ENCODE measurements at places on chromosomes 1 and 21. TPM values are rescaled to one million over a fixed set of nuclear protein-coding genes. Genes with fewer than 3 reads are reported as not detected.

- DNase-seq, result no peak
Measured at GRCh38 chr1:231601824-231602672, 24.5 kb upstream of the DISC1 start.

DNA sequence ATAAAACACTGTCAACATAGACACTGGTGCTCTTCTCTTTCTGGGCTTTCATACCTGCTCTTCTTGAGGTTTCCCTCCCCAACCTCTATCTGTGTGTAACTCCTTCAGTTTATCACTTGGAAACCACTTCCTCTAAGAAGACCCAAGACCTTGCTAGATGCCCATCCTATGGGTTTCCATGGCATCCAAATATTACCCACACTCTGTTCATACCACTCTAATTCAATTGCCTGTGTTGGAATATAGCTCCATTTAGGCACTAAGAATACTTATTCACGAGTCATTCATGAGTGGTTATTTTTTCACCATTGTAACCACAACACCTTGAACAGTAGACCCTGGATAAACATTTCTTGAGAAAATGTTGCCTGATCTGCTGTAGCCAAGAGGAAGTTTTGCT lies 231.1 kb upstream of the SGIP1 start:
- no peak for DNase-seq

- DNase-seq, result no peak
Measured at GRCh38 chr1:8821084-8821483, 3.6 kb upstream of the RERE start.

DNA sequence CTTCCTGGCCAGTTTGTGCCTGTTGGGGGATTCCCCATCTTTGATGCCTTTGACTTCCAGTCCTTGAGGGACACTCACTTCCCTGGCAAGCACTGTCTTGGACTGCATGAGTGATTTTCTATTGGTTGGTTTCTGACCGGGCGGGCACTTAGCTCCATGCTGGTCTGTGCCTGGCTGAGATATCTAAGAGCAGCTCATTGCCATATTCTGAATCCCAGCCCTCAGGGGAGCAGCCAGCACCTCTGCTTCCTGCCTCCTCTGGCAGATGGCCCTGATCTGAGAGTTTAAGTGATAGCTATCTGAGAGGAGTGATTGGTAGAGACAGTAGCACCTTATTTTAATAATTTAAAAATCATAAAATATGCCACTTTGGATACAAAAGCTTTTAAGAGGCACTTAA lies 52.5 kb downstream of the DISC1 start:
- no peak for DNase-seq

DNA sequence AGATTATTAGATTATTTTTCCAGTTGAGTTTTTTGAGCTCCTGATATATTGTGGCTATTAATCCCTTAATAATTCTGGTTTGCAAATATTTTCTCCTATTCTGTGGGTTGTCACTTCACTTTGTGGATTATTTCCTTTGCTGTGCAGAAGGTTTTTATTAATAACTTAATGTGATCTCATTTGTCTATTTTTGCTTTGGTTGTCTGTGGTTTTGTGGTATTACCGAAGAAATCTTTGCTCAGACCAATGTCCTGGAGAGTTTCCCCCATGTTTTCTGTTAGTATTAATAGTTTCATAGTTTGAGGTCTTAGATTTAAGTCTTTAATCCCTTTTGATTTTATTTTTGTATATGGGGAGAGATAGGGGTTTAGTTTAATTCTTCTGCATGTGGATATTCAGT lies 7.1 kb upstream of the TBX19 start:
- DNase-seq, result no peak

GRCh38 chr1:156148216-156148615 lies 5.2 kb upstream of the SEMA4A start:
- DNase-seq, result no peak

GRCh38 chr21:26588446-26588845 lies 15.4 kb upstream of the CYYR1 start:
- no peak for DNase-seq

DNA sequence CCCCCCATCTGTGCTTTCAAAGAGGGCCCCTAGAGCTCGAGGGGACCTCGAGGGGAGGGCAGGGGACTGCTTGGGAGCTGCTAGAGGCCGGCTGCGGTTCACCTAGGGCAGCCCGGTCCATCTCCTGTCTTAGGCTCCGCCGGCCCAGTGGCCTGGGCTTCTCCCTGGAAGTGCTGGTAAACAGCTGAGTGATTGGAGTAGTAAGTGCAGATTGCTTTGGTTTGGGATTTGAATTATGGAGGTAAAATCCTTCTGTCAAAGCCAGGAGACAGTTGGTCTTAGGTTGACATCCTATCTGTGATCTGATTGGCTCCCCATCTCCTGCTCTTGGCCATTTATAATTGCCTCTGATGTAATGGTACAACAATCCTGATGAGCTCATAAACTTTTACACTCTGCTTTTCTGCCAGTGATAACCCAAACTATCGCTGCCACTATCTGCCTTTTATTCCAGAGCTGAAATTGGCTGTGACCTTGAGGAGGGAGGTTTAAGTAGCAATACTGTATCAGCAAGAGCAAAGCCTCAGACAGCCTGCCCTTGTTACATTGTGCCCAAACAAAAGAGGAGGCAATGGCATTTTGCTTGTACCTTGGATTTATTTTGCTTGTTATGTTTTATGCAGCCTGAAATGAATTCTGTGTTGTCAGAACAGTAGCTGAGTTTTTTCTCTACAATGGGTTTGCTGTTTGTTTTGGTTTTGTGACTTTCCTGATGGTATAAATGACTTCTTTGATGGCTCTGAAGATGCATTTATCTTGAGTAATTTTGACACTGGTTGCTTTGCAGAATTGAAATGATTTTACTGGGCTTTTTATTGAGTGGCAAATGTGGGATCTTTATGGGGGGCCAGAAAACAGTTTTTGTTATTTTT lies 2.4 kb downstream of the ARID1A start:
- DNase-seq, result peak; percentile 86

DNA sequence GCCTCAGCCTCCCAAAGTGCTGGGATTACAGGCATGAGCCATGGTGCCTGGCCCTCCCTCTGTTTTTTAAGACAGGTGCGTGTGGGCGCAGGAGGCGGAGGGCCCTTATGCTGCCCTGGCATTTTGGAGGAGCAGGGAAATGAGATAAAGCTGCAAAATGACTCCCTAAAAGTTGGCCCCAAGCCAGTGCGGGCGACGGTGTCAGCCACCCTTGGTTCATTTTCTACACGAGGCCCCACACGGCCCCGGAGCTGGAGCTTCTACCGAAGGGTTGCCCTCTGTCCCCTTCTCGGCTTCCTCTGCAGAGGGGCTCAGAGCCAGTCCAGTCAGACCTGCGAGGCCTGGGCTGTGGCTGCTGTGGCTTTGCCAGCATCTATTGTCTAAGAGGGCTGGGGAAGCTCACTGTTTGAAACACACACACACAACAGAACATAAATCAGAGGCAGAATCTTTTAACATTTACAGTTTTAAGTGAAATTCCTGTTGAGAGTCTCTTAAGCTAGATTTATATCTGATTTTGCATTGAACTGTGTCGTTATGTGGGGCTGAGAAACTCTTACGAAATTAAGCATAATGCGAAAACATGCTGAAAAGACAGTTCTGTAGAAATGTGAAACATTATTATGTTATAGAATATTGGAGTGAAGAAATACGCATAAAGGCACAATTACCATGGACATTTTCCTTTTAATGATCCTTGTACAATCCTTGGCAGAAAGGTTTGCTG lies 255.9 kb downstream of the CAMTA1 start:
- DNase-seq, result no peak

- DNase-seq, result peak; percentile 14
Measured at GRCh38 chr1:9101510-9102146, 27.3 kb downstream of the GPR157 start.

GRCh38 chr1:113786069-113786468 lies 26.2 kb downstream of the RSBN1 start:
- DNase-seq, result no peak

DNA sequence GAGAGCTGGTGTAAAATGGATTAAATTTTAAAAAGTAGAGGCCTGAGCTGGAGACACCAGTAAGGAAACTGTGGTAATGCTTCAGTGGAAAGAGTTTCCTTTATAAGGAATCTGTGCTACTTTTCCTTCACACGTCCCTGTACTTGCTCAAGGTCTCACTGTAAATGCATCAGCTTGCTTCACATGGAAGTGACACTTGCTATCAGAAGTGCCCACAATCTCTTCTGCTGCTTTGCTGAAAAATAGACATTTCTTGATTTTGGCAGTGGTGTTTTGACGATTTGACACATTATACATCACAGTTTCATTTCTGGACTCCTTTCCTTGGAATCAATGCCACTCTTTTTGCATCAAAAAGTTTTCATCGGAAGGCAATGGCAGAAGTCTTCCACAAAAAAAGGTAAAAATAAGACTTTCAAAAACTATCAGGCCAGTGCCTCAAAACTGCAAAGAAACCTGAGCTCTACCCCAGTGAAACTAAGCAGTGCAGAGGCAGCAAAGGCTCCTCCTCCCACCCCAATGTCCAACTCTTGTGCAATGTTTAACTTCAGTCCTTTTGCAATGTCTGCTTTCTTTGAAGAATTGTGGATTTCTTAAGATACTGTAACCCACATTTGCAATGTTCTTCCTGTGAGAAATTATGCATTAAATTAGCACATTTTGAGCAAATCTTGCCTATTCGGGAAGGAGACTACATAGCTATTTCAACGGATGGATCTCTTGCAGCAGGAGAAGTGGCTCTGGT lies 18.4 kb upstream of the TSPAN2 start:
- DNase-seq, result no peak

- DNase-seq, result no peak
Measured at GRCh38 chr1:119492763-119493162, 14.2 kb upstream of the HSD3B1 start.

GRCh38 chr1:111976842-111977241 lies 12.6 kb downstream of the KCND3 start:
- no peak for DNase-seq

DNA sequence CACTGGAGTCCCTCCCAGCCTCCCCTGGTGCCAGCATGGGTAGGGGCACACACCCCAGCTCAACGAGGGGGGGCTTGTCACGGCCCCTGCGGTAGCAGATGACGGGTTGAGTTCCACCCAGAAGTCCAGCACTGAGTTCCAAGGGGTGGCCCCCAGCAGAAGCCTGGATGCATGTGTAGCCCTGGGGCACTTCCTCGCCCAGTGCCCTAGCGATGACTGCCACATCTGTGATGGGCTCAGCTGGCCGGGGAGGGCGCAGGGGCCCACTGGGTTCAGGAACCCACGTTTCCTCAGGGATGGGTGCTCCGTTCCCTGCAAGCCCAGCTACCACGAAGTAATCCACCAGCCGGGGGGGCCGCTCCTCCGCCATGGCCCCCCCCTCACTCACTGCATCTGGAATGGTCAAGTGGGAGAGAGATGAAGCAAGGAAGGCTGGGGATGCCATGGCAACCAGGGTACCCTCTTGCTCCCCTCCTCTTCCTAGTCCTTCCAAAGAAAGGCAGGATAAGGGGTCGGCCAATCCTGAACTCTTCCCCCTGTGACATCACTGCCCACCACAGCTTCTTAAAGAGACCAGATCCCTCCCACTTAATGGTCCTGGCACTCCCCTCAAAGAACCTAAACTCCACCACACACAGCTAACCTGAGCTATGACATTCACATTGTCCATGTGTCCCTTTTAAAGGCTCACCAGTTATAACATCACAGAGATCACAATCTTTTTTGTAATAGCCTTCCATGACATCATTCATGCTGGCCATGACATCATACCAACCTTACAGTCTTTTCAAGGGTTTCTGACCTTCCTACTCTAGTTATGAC lies 2.3 kb downstream of the DENND4B start:
- DNase-seq, result no peak

DNA sequence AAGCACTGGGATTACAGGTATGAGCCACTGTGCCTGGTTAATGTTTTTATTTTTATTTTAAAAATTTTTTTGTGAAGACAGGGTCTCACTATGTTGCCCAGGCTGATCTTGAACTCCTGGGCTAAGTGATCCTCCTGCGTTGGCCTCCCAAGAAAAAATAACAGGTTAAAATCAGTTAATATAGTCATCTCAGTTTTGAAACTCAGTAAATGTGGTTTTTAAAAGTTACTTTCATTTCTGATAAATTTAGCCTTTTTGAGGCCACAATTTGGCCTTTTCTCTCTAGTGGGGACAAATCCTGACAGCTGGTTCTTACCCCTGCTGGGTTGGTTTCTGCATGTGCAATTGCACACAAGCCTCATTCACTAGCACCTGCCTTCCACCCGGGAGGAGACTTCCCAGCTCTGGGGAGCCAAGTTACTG lies 13.3 kb downstream of the PMF1 start:
- DNase-seq, result no peak

GRCh38 chr1:18347559-18347958 lies 133.2 kb upstream of the KLHDC7A start:
- no peak for DNase-seq

- DNase-seq, result no peak
Measured at GRCh38 chr1:238488401-238488800, 597.7 kb upstream of the ZP4 start.

- no peak for DNase-seq
Measured at GRCh38 chr1:30648408-30649000, 74.9 kb downstream of the MATN1 start.

GRCh38 chr1:229529639-229530038 lies 21.5 kb upstream of the NUP133 start:
- no peak for DNase-seq

- no peak for DNase-seq
Measured at GRCh38 chr1:52032785-52033131, 852 bp downstream of the KTI12 start.

GRCh38 chr1:226506921-226507320 lies 41.6 kb upstream of the STUM start:
- no peak for DNase-seq

GRCh38 chr1:210292231-210292871 lies 36.4 kb upstream of the HHAT start:
- DNase-seq, result peak; percentile 38

DNA sequence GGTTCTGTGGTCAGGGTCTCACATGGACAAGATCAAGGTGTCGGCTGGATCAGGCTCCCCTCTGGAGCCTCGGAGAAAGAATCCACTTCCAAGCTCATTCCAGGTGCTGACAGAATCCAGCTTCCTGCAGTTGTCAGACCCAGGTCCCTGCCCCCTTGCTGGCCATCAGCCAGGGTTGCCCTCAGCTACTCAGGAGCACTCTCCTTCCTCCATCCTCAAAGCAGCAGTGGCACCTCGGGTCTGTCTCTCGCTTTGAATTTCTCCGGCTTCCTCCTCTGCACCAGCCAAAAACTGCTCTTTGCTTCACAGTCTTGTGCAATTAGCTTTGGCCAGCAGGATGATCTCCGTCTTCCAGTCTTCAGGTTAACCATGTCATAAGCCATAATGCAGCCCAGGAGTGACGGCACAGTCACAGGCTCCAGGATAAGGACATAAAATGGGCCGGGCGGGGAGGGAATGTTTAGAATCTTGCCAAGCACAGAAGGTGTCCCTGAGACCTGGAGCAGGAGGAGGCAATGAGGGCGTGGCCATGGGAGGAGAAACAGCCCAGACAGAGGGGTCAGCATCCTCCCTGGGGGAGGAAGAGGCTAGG lies 79.4 kb upstream of the SLC25A33 start:
- DNase-seq, result no peak

GRCh38 chr1:193558491-193559028 lies 372.1 kb upstream of the B3GALT2 start:
- peak; percentile 16 for DNase-seq

- no peak for DNase-seq
Measured at GRCh38 chr1:160400646-160401486, 502 bp downstream of the VANGL2 start.

NEXN gene
- 288 TPM for polyA plus RNA-seq

TMEM125 gene
- not detected for polyA plus RNA-seq

SPATA46 gene
- 0.13 TPM for polyA plus RNA-seq

SLFNL1 gene
- polyA plus RNA-seq, result 0.59 TPM

CLDN8 gene
- not detected for polyA plus RNA-seq

RAP1GAP gene
- 1.7 TPM for polyA plus RNA-seq

RHOU gene
- 16.6 TPM for polyA plus RNA-seq

DENND2C gene
- polyA plus RNA-seq, result 10.1 TPM

SAMD11 gene
- 5.6 TPM for polyA plus RNA-seq

NTMT2 gene
- polyA plus RNA-seq, result 0.59 TPM

FMO5 gene
- polyA plus RNA-seq, result 2.7 TPM

NPHS2 gene
- not detected for polyA plus RNA-seq

CELA2A gene
- polyA plus RNA-seq, result 0.35 TPM

Measured in forelimb muscle (tissue), 1 donor.